Activated effector memory CD4-positive, alpha-beta T cell treated with anti-CD3 and anti-CD28 coated beads, Interleukin-2, amount 50 U/mL, for 16 hours (primary cell): ENCODE measurements at places on chromosomes 6 and 20.

DNA sequence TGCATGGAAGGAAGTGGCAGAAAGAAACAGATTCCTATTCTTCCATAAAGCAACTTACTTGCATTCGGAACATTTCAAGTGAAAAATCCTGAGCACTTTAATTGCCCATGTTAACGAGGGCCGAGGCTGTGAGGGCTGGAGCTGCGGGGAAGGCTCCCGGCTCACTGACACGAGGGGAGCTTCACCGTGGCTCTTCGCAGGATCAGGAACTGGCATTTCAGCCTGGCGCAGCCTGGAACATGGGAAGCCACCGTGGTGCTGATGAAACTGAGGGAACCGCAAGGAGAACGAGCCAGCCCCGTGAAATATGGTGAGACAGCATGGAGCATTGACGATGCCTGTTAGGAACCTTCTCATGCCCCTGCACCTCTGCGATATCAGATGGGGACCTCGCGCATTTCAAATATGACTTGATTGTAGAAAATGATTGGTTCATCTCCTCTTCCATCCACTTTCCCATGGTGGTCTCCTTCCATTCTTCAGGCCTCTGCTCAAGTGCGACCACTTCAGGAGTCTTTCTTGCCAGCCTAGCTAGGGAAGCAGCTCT, 236.9 kb downstream of the TBXT start:
- DNase-seq, result no peak

GRCh38 chr6:4018171-4018923, 60.6 kb downstream of the FAM217A start:
- DNase-seq, result peak; percentile 99

DNA sequence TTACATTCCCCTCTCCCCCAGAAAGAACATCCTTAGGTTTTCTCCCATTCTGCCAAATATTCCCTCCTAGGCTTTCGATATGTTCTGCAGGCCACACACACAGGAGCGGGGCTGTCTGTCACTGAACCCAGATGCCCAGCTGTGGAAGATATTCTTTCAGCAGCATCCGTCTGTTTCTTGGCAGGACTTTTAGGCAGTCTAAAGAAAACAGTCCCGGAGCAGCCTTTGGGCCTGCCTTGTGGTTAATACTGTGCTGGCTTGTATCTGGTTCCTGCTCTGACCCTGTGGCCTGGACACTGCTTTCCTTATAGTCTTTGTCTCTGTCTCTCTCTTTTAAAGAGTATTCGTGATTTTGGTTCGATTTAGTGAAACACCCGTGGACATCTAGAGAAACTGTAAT, 94.6 kb upstream of the SUPT3H start:
- no peak for DNase-seq

GRCh38 chr6:130107710-130108109, 89.3 kb downstream of the L3MBTL3 start:
- no peak for DNase-seq

- no peak for DNase-seq
Observed at GRCh38 chr20:36543184-36544133, 2.1 kb downstream of the MYL9 start.

DNA sequence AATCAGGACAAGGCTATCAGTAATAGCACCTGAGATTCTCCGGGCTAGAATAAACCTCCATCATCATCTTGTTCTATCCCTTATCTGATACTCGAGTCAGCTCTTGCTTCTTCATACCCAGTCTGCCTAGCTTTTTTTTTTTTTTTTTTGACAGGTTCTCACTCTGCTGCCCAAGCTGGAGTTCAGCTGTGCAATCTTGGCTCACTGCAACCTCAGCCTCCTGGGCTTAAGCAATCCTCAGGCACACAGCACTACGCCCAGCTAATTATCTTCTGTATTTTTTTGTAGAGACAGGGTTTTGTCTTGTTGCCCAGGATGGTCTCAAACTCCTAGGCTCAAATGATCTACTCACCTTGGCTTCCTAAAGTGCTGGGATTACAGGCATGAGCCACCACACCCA, 19.5 kb downstream of the SRSF6 start:
- no peak for DNase-seq

DNA sequence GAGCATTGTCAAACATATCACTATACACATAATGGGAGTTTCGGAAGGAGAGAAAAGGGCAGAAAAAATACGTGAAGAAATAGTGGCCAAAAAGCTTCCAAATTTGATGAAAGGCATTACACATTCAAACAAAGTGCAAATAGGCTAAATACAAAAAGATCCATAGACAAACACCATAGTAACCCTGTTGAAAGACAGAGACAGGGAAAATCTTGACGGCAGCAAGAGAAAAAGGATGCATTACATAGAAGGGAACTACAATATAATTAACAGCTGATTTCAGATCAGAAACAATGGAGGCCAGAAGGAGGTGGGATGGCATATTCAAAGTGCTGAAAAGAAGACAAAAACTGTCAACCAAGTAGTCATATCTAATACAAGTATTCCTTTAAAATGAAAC, 170.8 kb downstream of the MRPL14 start:
- DNase-seq, result no peak

GRCh38 chr20:58852543-58853271, at the start of gene GNAS:
Gene GNAS, plus strand, starts transcription at chr20:58852716.
- peak; percentile 80 for DNase-seq

GRCh38 chr6:134247844-134248580, 69.9 kb downstream of the SGK1 start:
- no peak for DNase-seq

DNA sequence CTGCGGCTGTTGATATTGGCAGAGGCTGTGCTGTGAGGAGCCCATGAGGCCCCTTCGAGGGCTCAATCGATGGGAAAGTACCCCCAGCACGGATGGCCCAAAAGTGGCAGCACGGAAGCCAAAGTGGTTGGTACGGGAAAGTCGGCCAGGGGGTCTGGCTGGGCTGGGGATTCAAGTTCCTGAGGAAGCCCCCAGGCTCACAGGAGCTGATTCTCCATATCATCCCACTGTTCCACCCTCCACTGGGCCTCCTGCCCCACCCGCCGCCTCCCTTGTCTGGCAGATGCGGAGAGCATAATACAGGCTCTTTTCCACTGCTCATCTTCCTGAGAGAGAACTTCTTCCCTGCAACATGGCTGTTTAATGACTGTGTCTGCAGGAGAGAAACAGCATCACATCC, 217.8 kb upstream of the CST7 start:
- no peak for DNase-seq

GRCh38 chr6:145836772-145837171, 22.2 kb upstream of the FBXO30 start:
- no peak for DNase-seq

- no peak for DNase-seq
Observed at GRCh38 chr20:1210501-1210900, 7.2 kb downstream of the C20orf202 start.

GRCh38 chr6:161744211-161745067, 470.6 kb upstream of the AGPAT4 start:
- DNase-seq, result no peak

DNA sequence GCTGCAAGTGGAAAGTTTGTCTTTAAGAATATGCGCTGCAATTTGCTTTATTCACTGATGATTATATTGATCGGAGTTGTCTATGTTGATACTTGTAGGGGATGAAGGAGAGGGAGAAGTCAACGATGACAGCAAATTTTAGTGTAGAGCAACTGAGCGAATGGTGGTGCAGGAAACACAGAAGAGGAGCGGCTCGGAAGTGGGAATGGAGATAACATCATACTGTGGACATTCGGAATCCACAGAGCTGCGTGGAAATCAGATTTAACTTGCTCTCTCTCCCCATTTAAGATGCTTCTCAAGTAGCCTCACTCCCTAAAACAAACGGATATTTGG, 722 bp upstream of the TMEM14B start:
- no peak for DNase-seq

GRCh38 chr20:53708129-53708968, 114.7 kb upstream of the ZNF217 start:
- DNase-seq, result peak; percentile 70

DNA sequence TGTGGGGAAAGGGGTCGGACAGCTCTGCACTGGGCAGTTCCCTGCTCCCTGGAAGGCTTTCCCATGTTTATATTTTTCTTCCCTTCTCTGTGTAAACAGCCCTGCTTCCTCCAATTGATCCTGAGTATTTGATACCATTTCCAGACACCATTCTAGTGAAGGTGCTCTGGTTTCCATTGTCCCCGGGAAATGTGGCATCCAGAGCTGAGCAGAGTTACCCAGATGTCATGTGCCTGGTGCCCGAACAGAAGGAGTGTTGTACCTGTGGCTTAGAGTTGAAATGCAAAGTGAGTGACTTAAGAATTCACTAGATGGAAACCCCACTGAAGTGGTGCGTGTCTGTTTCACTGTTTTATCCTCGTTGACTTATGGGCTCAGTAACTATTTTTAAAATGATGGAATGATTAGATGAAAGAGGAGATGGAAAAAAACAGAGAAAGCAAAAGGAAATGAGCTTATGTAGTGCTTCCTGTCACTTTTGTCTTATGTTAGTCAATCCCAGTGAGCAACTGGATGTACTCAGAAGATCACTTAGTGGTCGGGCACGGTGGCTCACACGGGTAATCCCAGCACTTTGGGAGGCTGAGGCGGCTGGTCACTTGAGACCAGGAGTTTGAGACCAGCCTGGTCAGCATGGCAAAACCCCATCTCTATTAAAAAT, 83.8 kb downstream of the SASH1 start:
- no peak for DNase-seq

DNA sequence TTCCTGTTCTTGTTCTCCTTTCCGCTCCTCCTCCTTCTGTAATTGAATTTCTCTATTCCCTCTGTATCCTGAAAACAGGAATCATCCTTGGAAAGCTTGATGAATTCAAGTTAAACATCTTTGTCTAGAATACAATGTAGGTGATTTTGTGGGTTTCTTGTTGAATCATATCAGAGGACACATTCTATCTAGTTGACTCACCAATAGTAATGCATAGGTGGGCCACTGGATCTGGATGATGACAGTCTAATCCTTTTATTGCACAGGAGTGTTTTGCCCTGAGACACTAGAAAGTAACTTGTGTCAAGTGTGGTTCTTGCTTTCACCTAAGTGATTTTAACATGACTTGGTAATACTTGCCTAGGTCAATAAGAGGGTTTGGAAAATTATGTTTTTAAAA, 164.3 kb downstream of the RFPL4B start:
- no peak for DNase-seq

DNA sequence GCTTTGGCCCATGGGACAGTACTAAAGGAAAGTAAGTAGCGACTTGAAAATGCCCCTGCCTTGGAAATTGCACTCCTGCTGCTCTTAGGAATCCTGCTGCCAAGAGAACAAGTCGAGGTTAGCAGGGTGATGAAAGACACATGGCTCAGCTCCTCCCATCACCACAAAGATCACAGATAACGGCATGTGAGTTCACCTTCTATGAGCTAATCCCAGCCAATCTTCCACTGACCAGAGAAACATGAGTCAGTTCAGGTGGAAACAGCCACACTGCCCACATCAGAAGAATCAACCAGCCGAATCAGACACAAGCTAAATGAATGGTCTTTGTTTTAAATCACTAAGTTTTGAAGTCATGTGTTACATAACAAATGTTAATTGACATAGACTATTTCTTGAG, 106.3 kb downstream of the PRKN start:
- no peak for DNase-seq

GRCh38 chr20:34525709-34526416, 9.6 kb downstream of the DYNLRB1 start:
- peak; percentile 41 for DNase-seq

DNA sequence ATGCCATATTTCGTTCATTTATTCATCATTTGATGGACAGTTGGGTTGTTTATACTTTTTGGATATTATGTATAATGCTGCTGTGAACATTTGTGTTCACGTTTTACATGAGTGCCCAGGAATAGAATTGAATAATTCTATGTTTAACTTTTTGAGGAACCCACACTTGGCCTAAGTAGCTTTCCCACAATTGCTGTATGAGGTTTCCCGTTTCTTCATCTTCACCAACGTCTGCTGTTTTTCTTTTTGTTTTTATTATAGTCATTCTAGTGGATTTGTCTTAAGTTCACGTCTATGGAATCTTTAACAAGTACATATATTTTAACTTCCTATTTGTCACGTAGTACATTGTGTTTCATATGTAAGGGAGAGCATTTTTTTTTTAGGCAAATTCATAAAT, 110.3 kb downstream of the JARID2 start:
- no peak for DNase-seq

DNA sequence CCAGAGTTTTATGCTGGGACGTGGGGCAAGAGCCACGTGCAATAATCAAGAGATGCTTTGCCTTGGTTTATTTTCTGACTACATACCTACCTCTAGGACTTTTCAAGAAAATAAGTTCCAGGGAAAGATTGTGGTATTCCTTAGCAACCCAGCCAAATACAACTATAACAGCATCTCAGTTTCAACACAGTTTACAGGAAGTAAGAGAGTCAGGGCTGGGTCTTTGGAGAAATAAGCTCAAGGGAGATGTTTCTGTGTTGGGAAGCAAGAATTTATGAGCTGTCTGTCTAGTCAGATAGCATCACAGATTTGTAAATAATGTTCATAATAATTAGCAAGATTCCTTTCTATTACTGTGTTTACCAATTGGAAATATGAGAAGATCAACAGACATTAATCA, 35.1 kb downstream of the MAP3K5 start:
- DNase-seq, result no peak

GRCh38 chr6:24721461-24722215, 2.7 kb upstream of the C6orf62 start:
- no peak for DNase-seq

DNA sequence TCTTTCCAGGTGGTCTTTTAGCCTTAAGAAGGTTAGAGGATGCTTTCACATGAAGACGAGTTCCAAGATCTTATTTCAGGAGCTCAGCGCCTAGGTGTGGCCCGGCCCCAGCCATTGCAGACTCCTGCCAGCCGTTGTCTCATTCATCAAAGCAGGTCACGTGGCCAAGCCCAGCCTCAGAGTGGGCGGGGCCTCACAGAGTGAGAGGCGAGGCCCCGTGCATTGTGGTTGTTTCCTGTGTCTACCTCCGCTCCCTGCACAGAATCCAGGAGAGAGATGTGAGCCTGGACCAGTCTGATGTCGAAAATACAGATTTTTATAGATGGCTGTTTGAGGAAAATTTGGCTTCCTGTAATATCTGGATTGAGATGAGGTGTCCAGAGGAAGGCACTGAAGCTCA, 49.2 kb upstream of the CST5 start:
- no peak for DNase-seq

- no peak for DNase-seq
Observed at GRCh38 chr6:7978736-7979135, 68.1 kb upstream of the TXNDC5 start.

DNA sequence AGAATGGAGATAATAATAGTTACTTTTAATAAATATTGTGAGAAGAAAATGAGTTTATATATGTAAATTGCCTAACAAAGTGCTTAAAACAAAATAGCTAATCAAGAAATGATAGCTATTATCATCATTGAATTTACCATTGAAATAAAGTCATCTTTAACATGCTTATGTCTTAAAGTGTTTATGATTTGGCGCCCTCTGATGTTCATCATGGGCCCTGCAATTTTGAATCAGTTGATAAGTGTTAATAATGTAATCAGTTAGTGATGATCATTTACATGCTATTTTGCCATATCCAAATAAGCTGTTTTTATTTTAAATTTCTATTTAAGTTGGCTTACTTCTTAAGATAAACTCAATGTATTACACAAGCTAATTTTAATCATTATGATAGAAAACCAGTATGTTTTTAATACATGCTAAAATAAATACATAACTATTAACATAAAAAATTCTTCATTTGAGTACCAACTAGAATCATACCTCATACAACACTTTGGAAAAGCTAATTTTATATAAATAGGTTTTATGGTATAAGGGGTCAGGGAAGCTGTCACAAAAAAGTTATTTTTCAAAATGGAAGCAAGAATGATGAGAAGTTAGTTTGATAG, 39.2 kb upstream of the TPD52L1 start:
- peak; percentile 67 for DNase-seq

GRCh38 chr6:18262702-18263417, 1.5 kb downstream of the DEK start:
- peak; percentile 77 for DNase-seq

- DNase-seq, result no peak
Observed at GRCh38 chr6:117480651-117481050, 1.8 kb upstream of the DCBLD1 start.
